NCI-H187 treated with DMSO at 0.1 percent for 48 hours (cell line): ENCODE measurements at places on chromosomes 1 and 21.

DNA sequence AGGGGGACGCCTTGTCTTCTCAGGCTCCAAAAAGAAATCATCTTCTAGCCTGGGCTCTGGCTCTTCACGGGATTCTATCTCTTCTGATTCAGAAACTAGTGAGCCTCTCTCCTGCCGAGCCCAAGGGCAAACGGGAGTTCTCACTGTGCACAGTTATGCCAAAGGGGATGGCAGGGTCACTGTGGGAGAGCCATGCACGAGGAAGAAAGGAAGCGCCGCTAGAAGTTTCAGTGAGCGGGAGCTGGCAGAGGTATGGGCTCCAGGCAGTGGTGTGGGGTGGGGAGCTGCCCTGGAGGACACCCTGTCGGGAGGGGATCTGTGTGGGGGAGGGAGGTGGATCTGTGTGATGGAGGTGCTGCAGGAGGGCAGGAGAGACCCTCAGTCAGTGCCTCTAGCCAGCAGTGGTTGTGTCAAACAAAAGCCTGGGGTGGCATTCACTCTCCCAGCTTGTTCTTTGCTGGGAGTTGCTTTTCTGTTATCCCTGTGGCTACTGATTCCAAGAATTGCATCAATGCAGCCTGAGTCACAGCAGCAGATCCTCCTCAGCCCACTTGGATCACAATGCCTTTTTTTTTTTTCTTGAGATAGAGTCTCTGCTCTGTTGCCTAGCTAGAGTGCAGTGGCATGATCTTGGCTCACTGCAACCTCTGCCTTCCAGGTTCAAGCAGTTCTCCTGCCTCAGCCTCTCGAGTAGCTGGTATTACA is 21.8 kb downstream of the KDM4A start:
- no peak for DNase-seq

- DNase-seq, result no peak
Observed at GRCh38 chr1:100556925-100557605, 19.1 kb downstream of the GPR88 start.

- DNase-seq, result no peak
Observed at GRCh38 chr1:180973369-180973768, 49.3 kb downstream of the STX6 start.

GRCh38 chr1:162207862-162208261 is 138.4 kb downstream of the NOS1AP start:
- DNase-seq, result no peak

- DNase-seq, result no peak
Observed at GRCh38 chr1:218752126-218752525, 407.0 kb downstream of the TGFB2 start.

GRCh38 chr1:27428316-27429028 is 36.0 kb downstream of the GPR3 start:
- no peak for DNase-seq

DNA sequence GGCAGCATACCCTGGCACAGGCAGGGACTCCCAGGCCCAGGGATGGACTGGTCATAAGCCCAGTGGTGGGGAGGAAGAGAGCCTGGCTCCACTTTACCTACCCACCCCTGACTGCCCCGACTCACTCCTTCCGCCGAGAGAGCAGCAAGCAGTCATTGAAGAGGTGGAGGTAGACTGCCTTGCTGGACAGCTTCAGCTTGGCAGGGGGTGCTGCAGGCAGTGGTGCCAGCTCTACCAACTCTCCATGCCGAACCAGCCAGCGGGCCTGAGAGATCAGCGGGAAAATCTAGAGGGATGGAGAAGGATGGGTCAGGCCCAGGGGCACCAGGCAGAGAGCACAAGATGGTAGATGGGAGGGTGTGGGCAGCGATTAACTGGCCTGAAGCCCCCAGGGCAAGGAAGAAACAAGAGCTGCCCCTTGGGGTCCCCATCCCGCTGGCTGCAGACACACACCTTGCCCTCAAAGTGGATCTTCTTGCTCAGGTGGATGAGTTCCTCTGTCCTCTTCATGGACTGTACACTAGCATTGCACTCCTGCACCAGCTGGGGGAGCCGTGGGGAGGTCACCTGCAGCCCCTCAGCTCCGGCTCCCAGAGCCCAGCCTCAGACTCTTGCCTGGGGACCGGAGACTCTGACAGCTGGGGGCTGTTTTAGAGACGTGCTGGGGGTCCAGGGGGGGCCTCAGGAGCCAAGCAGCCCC is 7.7 kb downstream of the ARHGEF19 start:
- no peak for DNase-seq

GRCh38 chr1:26900815-26901511 is 696 bp upstream of the GPATCH3 start:
- DNase-seq, result no peak

GRCh38 chr1:65346190-65346589 is 36.8 kb downstream of the DNAJC6 start:
- no peak for DNase-seq

DNA sequence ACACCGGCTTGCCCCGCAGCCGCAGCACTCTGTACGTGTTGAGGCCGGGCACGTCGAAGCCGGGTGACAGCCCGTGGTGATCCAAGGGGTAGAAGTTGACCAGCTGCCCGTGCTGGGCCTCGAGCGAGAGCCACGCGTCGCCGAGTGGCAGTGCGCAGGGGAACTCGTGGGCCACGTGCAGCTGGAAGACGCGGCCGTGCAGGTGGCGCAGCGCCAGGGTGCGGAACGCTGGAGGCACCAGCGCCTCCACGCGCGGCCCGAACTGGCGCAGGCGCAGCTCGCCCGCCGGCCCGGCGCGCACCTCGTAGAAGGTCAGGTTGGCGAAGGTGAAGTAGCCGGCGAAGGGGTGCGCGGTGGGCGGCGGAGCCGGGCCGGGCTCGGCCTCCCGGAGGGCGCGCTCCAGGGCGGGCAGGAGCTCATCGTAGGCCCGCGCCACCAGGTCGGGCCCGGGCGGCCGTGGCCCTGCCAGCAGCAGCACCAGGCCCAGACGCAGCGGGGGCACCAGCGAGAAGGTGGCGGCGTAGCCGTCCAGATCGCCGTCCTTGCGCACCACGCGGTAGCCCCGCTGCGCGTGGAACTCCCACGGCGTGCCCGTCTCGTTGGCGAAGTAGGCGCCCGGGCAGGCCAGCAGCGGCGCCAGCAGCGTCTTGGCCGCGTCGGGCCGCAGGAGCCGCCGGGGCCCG is 19.5 kb downstream of the LACTBL1 start:
- DNase-seq, result no peak

GRCh38 chr1:169309178-169310166 is 58.1 kb downstream of the NME7 start:
- DNase-seq, result no peak

DNA sequence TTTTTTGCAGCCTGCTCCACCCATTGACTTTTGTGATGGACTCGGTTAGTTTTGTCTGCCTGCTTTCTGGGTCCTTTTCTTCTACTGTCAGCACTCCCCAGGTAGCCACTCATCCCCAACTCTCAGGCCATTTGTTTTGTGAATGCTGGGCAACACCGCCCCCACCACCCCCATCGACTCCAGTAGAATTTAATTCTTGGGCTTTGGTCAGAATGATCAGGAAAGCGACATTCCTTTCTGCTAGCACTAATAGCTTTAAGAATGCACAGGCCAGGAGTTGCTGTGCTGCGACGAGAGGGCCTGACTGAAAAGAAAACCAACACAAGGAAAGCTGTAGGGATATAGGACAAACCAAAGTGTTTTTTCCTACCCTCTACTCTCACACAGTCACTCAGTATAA is 144.4 kb downstream of the CDC7 start:
- DNase-seq, result no peak

DNA sequence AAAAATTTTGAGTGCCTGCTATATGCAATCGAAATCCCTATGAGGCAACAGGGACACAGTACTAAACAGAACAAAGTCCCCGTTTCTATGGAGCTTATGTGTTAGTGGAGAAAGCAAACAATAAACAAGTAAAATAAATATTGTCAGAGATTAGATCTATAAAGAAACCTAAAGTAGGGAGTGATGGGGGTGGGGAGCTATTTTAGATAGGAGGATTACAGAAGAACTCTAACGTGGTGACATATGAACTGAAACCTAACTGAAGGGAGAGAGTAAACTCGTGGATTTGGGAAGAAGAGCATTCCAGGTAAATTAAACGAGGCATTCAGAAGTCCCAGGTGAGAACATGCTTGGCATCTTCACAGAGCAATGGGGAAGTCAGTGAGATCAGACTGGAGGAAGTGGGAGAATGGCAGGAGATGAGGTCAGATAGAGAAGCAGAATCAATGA is 154.5 kb downstream of the DENND1B start:
- DNase-seq, result no peak

DNA sequence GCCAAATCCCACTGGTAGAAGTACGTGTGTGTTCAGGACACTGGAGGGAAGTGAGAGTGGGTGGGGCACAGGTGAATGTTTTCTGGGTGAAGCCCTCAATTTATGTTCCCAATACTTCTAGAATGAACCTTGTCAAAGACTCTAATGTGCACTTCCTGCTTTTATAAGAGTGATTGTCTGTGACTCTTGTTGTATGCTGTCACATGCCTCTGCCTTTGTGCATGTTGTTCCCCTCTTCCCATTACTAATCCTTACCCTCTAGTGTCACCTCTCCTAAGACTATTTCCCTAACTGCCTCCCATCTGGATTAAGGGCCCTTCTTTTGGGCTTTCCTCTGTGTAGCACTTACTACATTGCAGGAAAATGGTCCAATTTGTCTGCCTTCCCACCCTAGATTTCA is 2.5 kb upstream of the LINGO4 start:
- DNase-seq, result no peak

DNA sequence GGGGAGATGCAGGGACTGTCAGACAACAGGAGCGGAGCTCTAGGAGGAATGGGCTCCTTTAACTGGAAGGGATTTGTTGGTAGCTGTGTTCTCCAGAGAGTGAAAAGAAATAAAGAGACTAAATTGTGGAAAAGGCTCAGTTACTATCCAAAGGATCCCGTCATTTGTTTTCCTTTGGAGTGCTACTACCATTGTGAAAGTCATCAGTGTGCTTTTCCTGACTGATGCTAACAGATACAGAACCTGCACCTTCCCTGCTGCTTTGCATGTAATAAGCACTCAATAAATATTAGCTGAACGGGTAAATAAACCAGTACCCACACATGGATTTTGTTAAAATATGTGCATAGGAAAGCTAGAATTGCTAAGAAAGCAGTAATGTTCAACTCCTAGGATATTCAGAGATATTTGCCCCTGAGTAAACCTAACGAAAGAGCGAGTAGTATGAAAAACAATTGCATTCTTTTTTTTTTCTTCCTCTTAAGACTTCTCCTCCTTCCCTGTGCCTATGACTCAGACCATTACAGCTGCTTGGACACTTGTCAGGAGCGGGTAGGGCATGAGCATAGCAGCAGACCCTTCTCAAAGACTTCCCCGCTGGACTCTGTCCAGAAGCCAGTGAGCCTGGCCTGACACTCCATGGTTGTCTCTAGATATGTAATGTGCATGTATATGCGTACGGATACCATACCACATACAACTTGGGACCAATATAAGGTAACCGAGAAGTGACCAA is 41.7 kb downstream of the PTGFRN start:
- DNase-seq, result no peak

GRCh38 chr1:246165826-246166709 is 341.0 kb downstream of the SMYD3 start:
- DNase-seq, result no peak

GRCh38 chr1:228989992-228990827 is 254.9 kb downstream of the RHOU start:
- no peak for DNase-seq

DNA sequence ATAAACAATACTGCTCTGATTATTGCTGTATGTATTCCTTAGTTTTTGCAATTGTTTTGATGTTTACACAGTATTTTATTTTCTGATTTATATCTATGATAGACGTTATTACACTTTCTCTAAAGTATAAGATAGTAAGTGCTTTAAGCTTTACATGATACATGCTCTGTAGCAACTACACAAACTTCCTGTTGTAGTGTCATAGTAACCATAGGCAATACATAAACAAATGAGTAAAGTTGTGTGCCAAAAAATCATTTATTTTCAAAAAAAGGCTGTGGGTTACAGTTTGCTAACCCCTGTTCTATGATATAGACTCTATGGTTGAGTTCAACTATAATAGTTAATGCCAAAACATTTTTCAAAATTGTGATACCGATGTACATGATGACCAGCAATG is 1156.4 kb downstream of the AMY1C start:
- no peak for DNase-seq
